Vagina (tissue), 2 donors: ENCODE measurements at places on chromosomes 13 and 19. TPM values are rescaled to one million over a fixed set of nuclear protein-coding genes. Genes with fewer than 3 reads are reported as not detected.

ZNF132 gene
- 5.2 TPM for total RNA-seq

UNC13A gene
- total RNA-seq = 0.49 TPM

GPALPP1 gene
- total RNA-seq = 20.9 TPM

ZNF563 gene
- total RNA-seq = 1.5 TPM

GARIN5A gene
- not detected for total RNA-seq

ZNF99 gene
- total RNA-seq = not detected

PCDH17 gene
- 10.1 TPM for total RNA-seq

TLE6 gene
- 10.6 TPM for total RNA-seq

WDR87 gene
- total RNA-seq = not detected

LRRC63 gene
- 0.49 TPM for total RNA-seq

ADPRHL1 gene
- 1.7 TPM for total RNA-seq

ZNF416 gene
- 3.9 TPM for total RNA-seq
